ENCODE measurements at places on chromosomes 5 and 9. TPM values are rescaled to one million over a fixed set of nuclear protein-coding genes. Genes with fewer than 3 reads are reported as not detected.

GRCh38 chr9:110033869-110034268 is 174.1 kb downstream of the C9orf152 start:
- ATAC-seq, result no peak

- ATAC-seq, result peak; percentile 48
These were observed at the start of gene OMD for GRCh38 chr9:92424340-92424739. OMD (minus strand) TSS chr9:92424471; CDS start chr9:92417558, 6,913 bp downstream.

- no peak for ATAC-seq
These were observed 24.4 kb downstream of the SH3TC2 start for GRCh38 chr5:149038336-149039080.

DNA sequence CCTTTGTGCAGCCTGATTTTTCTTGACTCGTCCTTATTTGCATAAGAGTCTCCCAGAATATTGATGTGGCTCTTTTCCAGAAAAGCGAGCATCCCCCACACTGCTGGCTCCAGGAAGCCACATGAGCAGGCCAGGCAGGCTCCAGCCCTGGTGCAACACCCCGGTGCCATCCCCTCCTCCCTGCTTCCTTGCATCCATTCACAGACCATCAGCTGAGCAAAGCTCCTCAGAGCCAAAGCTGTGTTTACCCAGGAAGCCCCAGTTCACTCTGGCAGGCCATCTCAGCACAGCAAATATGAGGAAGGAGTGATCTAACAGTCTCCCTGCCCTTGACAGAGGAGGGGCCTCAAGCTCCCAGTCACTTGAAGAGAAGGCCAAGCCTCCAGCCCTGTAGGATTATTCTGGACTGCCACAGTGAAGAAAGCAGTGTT is 34.4 kb downstream of the INSYN2B start:
- peak; percentile 60 for ATAC-seq

- ATAC-seq, result no peak
These were observed 4.7 kb upstream of the TMEM141 start for GRCh38 chr9:136786451-136786850.

The CYLC2 gene
- not detected for total RNA-seq

Measured in gastroesophageal sphincter (tissue), 4 donors.